ENCODE measurements at places on chromosomes 1 and 21. TPM values are rescaled to one million over a fixed set of nuclear protein-coding genes. Genes with fewer than 3 reads are reported as not detected.

IARS2 gene
- 68.3 TPM for total RNA-seq

RPTN gene
- not detected for total RNA-seq

ADAM30 gene
- not detected for total RNA-seq

HES3 gene
- total RNA-seq: not detected

MPL gene
- total RNA-seq: not detected

TTC34 gene
- total RNA-seq: 0.15 TPM

CAPN2 gene
- 149 TPM for total RNA-seq

SPRR2G gene
- total RNA-seq: not detected

CFAP107 gene
- total RNA-seq: not detected

CYP4B1 gene
- total RNA-seq: 0.64 TPM

KCND3 gene
- total RNA-seq: 6.0 TPM

GBP7 gene
- not detected for total RNA-seq

OR10J1 gene
- total RNA-seq: not detected

KCNN3 gene
- total RNA-seq: 0.19 TPM

NBPF6 gene
- not detected for total RNA-seq

MRPL24 gene
- 63.6 TPM for total RNA-seq

IGSF21 gene
- total RNA-seq: not detected
